ENCODE measurements at places on chromosomes 1 and 21. TPM values are rescaled to one million over a fixed set of nuclear protein-coding genes. Genes with fewer than 3 reads are reported as not detected.

C8A gene
- not detected for total RNA-seq

CCDC30 gene
- 1.3 TPM for total RNA-seq

RGS16 gene
- total RNA-seq: 0.33 TPM

TRIM58 gene
- 0.33 TPM for total RNA-seq

GSTM2 gene
- 1.7 TPM for total RNA-seq

SDCCAG8 gene
- 48.5 TPM for total RNA-seq

SMIM1 gene
- total RNA-seq: 2.3 TPM

All from vein endothelial cell (primary cell).